Thyroid gland (tissue), 4 donors: ENCODE measurements at places on chromosomes 3 and 15. TPM values are rescaled to one million over a fixed set of nuclear protein-coding genes. Genes with fewer than 3 reads are reported as not detected.

SNUPN gene
- 25.3 TPM for total RNA-seq

PARP15 gene
- 2.3 TPM for total RNA-seq

CCR1 gene
- 3.4 TPM for total RNA-seq

TEX9 gene
- 49.2 TPM for total RNA-seq

TEX55 gene
- total RNA-seq, result not detected

EFCC1 gene
- total RNA-seq, result 16.8 TPM

PPP1R14D gene
- total RNA-seq, result not detected

STRIT1 gene
- total RNA-seq, result not detected

HYAL1 gene
- total RNA-seq, result 11.0 TPM

PEX11A gene
- total RNA-seq, result 17.4 TPM

SLC6A20 gene
- total RNA-seq, result not detected

CKMT1B gene
- total RNA-seq, result 12.6 TPM

- H3K4me1 ChIP-seq, result no peaks in the 10 kb centered on the region
- H3K4me3 ChIP-seq, result no peak overlapping the region
- H3K36me3 ChIP-seq, result no peaks in the 10 kb centered on the region
These were observed 15.3 kb upstream of the CACNA1D start for GRCh38 chr3:53478921-53479664.

DNA sequence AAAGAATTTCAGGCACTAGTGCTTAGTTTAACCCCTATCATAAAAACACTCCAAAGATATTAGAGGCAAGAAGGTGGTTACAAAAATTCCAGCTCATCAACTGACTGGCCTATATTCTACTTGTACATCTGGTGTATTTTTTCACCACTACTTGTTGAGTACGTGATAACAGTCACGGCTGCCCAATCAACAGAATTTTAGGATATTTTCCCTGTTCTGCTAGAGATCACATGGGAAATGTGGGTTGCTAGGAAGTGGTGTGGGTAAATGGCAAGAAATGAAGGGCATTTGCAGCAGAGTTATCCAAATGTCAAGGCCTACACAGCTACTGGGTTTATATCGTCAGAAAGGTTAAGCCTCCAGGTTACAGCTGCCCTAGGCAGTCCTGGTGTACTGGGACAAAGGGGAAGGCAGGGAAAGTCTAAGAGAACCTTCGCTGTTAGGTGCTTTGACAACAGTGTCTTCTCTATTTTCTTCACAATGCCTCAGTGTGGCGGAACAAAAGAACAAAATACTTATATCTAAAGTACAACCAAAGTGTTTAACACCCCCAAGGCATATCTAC, 81.9 kb downstream of the FMN1 start:
- H3K4me3 ChIP-seq, result no peak overlapping the region
- no peaks in the 10 kb centered on the region for H3K27me3 ChIP-seq
- no peak overlapping the region for H3K27ac ChIP-seq
- H3K4me1 ChIP-seq, result no peaks in the 10 kb centered on the region
- DNase-seq, result no peak

- H3K36me3 ChIP-seq, result no peaks in the 10 kb centered on the region
- no peak overlapping the region for H3K4me3 ChIP-seq
- H3K4me1 ChIP-seq, result peaks cover 20% of the 10 kb centered on the region
- peak overlapping the region; percentile 85 for H3K27ac ChIP-seq
- no peaks in the 10 kb centered on the region for H3K27me3 ChIP-seq
These were observed 227.7 kb upstream of the ZPLD1 start for GRCh38 chr3:102207151-102207571.

DNA sequence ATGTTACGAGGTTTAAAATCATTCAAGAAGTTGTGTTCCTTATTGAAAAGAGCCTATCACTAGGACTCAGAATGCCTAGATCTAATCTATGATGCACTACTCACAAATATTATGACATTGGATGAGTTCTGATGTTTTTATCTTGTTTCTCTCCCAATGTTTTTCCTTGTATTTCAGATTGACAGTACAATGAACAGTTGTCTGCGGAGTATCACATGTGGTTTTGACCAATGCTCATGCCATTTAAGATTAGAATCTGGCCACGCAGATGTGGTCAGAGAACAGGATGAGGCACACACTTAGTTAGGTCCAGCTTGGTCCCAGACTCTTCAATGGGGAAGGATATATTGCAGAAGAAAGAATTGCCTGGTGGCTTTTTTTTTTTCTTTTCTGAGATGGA, 25.6 kb upstream of the CCDC50 start:
- H3K27ac ChIP-seq, result no peak overlapping the region
- H3K4me3 ChIP-seq, result no peak overlapping the region
- H3K36me3 ChIP-seq, result no peaks in the 10 kb centered on the region
- H3K4me1 ChIP-seq, result no peaks in the 10 kb centered on the region
- no peaks in the 10 kb centered on the region for H3K27me3 ChIP-seq
- DNase-seq, result no peak

- H3K4me3 ChIP-seq, result no peak overlapping the region
- no peak for DNase-seq
- peak overlapping the region; percentile 10 for H3K27ac ChIP-seq
- H3K4me1 ChIP-seq, result peaks cover 11% of the 10 kb centered on the region
These were observed 93.8 kb upstream of the UBE2E1 start for GRCh38 chr3:23711916-23712494.

DNA sequence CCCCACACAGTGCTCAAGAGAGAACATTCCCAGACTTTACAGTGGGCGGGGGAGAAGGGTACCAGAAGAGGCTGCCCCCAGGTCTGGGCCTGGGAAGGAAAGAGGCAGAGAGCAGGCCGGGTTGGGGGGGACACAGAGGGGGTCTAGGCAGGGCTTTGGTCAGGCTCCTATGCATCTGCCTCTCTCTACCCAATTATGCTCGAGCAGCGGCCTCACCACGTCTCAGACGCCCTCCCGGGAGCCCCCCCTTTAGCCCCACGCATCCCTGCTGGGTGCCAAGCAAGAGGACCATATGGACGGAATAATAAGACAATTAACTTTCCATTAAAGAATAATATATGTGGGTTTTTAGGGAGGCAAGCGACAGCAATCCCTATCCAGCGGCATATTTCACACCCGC, 32.8 kb downstream of the CACNA2D2 start:
- no peaks in the 10 kb centered on the region for H3K4me1 ChIP-seq
- H3K27me3 ChIP-seq, result no peaks in the 10 kb centered on the region
- DNase-seq, result no peak
- no peak overlapping the region for H3K4me3 ChIP-seq
- H3K36me3 ChIP-seq, result no peaks in the 10 kb centered on the region
- no peak overlapping the region for H3K27ac ChIP-seq

DNA sequence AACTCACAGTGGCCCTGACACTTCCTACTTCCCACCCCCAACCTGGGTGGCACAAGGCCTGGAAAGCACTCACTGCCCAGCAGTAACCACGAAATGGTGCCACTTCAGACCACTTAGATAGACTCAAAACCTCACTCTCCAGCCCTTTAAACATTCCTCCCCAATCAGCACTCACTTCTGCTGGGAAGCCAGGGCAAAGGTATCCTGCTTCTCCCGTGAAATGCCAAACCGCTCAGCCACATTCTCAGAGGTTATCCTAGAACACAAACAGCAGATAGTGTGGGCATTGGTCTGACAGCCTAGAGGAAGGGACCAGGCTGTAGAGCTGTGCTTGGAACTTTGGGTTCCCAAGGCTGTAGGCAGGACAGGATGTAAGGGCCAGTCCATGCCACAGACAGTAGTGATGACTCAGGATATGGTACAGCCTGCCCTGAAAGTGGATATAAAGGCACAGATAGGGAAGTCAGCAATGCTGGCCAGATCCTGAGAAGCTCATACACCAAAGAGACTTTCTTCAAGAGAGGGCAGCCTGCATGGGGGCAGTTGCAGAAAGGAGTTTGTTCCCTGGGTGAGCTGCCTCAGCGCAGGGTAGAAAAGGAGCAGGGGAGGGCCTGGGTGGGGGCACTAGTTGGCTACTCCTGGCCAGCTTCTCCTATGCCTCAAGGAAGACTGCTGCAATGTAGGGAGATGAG, 9.2 kb downstream of the ACAA1 start:
- no peaks in the 10 kb centered on the region for H3K27me3 ChIP-seq
- peaks cover 11% of the 10 kb centered on the region for H3K4me1 ChIP-seq
- H3K27ac ChIP-seq, result no peak overlapping the region
- no peak overlapping the region for H3K4me3 ChIP-seq
- H3K36me3 ChIP-seq, result peaks cover 87% of the 10 kb centered on the region

DNA sequence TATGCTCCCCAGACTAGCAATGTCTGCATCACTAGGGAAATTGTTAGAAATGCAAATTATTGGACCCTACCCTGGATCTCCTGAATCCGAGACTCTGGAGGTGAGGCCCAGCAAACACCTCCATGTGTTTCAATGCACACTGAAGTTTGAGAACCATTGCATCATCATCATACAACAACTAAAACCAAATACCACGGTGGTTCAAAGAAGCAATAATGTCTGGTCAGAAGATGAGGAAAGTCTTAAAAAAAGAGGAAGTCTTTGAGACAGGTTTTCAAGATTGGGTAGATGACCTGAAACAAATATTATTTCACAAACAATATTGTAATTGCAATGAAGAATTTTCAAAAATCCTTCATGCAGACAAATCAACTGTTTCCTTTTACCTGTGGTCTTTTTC, 60.3 kb upstream of the TRA2B start:
- no peaks in the 10 kb centered on the region for H3K4me1 ChIP-seq
- H3K4me3 ChIP-seq, result no peak overlapping the region

GRCh38 chr3:126337980-126338651, 19.1 kb downstream of the KLF15 start:
- H3K4me1 ChIP-seq, result no peaks in the 10 kb centered on the region
- DNase-seq, result no peak
- H3K4me3 ChIP-seq, result no peak overlapping the region
- H3K27ac ChIP-seq, result no peak overlapping the region
- no peaks in the 10 kb centered on the region for H3K36me3 ChIP-seq

DNA sequence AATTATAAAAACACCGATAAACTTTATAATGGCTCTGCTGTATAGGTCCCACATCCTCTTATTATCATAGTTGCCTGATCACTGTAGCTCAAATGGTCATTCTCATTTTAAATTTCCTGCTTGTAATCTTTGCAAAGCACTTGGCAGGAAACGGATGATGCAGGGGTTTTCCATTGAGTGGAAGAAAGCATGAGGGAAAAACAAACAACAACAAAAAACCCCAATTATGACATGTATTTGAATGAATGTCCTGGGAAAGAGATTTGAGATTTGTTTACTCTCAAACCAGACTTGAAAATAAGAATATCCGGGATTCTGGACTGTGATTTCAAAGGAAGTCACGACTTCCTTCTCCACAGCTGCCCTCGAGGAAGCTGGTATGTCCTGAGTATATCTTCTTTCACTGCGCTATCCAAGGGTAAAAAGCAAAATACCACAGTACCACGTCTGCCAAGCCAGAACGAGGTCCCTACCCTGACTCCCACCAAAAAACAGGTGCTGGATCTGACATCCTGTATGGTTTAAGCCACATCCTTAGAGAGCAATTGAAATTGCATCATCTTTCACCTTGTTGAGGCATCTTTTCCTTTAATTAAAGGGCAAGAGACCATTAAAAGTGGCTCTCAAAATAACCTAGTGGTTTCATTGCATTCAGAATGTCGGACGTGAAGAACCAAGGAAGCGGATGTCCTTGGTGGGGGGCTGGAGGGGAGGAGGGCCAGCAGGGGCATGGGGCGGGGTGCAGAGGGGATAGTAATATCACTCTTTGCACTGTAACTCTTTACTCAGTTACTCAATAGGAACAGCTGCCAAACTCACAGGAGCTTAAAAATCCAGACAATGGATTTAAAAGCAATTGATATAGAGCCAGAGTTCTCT, 13.5 kb upstream of the TIPIN start:
- peak overlapping the region; percentile 55 for H3K27ac ChIP-seq
- H3K4me3 ChIP-seq, result peak overlapping the region; percentile 15
- H3K36me3 ChIP-seq, result no peaks in the 10 kb centered on the region
- no peak for DNase-seq

GRCh38 chr15:90075420-90076289, 26.6 kb downstream of the IDH2 start:
- H3K27me3 ChIP-seq, result no peaks in the 10 kb centered on the region
- peaks cover 9% of the 10 kb centered on the region for H3K4me1 ChIP-seq
- no peak overlapping the region for H3K4me3 ChIP-seq

- H3K27me3 ChIP-seq, result no peaks in the 10 kb centered on the region
- no peaks in the 10 kb centered on the region for H3K36me3 ChIP-seq
- no peak overlapping the region for H3K4me3 ChIP-seq
- peaks cover 48% of the 10 kb centered on the region for H3K4me1 ChIP-seq
These were observed 41.5 kb downstream of the RARB start for GRCh38 chr3:25469558-25469957.

DNA sequence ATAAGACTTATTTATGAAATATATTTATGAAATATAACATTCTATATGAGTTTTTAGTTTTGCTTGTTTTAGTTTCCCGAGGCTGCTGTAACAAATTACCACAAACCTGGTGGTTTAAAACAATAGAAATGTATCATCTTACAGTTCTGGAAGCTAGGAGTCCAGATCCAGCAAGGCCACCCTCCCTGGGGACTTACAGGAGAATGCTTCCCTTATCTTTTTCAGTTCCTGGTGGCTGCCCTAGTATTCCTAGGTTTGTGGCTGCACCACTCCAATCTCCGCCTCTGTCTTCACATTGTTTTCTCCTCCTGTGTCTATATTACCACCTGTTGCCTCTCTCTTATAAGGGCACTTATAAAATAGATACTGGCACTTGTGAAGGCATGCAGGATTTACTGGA, 877.8 kb downstream of the TUSC7 start:
- no peaks in the 10 kb centered on the region for H3K27me3 ChIP-seq
- no peak for DNase-seq
- no peaks in the 10 kb centered on the region for H3K36me3 ChIP-seq
- no peaks in the 10 kb centered on the region for H3K4me1 ChIP-seq
- H3K4me3 ChIP-seq, result no peak overlapping the region

DNA sequence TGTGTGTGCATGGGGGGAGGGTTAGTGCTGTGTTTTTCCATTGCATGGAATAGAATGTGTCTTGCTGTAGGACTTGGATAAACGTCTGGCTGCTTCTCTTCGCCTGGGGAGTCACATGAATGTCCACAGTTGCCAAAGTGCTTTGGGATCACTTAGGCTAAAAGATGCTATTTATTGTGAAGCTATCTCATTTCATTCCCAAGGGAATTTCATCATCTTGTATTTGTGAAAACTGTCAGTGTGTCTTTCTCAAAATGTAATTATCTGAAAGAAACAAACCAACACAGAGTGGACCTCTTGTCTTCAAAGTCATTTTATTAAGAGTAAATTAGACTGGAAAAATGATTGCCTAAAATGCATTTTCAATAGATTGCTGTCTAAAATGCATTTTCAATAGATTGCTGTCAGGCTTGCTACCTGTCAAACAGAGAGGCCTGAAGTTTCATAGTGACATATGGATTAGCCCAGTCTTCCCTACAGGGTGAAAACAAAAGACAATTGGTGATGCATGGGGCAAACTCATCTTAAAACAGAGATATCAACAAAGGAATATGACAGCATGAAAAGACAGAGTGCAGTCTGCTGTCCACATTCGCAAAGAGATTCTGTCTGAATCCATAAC, 117.1 kb upstream of the GOLIM4 start:
- no peaks in the 10 kb centered on the region for H3K4me1 ChIP-seq
- no peaks in the 10 kb centered on the region for H3K27me3 ChIP-seq
- no peak for DNase-seq
- H3K27ac ChIP-seq, result no peak overlapping the region

- no peak overlapping the region for H3K27ac ChIP-seq
- H3K36me3 ChIP-seq, result no peaks in the 10 kb centered on the region
- no peak overlapping the region for H3K4me3 ChIP-seq
- H3K4me1 ChIP-seq, result peaks cover 3% of the 10 kb centered on the region
- no peaks in the 10 kb centered on the region for H3K27me3 ChIP-seq
These were observed 35.2 kb downstream of the U2SURP start for GRCh38 chr3:143036557-143036956.
